ENCODE measurements at places on chromosomes 1 and 21.

- DNase-seq: no peak
Observed at GRCh38 chr1:210239349-210240111, 6.9 kb downstream of the SERTAD4 start.

DNA sequence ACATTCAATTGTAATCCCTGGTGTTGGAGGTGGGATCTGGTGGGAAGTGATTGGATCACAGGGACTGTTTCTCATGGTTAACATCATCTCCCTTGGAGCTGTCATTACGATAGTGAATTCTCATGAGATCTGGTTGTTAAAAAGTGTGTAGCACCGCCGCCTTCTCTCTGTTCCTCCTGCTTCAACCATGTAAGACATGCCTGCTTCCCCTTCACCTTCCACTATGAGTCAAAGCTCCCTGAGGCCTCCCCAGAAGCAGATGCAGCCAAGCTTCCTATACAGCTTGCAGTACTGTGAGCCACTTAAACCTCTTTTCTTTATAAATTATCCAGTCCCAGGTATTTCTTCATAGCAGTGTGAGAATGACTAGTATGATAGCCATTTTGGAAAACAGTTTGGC, 30.1 kb upstream of the TRIM62 start:
- DNase-seq: no peak

- no peak for DNase-seq
Observed at GRCh38 chr1:46183079-46183847, 7.0 kb upstream of the P3R3URF start.

GRCh38 chr1:163589735-163590134, 268.0 kb downstream of the NUF2 start:
- no peak for DNase-seq

- DNase-seq: no peak
Observed at GRCh38 chr21:38032082-38032801, 116.0 kb upstream of the KCNJ6 start.

GRCh38 chr1:22971611-22972405, 858 bp downstream of the LACTBL1 start:
- no peak for DNase-seq

DNA sequence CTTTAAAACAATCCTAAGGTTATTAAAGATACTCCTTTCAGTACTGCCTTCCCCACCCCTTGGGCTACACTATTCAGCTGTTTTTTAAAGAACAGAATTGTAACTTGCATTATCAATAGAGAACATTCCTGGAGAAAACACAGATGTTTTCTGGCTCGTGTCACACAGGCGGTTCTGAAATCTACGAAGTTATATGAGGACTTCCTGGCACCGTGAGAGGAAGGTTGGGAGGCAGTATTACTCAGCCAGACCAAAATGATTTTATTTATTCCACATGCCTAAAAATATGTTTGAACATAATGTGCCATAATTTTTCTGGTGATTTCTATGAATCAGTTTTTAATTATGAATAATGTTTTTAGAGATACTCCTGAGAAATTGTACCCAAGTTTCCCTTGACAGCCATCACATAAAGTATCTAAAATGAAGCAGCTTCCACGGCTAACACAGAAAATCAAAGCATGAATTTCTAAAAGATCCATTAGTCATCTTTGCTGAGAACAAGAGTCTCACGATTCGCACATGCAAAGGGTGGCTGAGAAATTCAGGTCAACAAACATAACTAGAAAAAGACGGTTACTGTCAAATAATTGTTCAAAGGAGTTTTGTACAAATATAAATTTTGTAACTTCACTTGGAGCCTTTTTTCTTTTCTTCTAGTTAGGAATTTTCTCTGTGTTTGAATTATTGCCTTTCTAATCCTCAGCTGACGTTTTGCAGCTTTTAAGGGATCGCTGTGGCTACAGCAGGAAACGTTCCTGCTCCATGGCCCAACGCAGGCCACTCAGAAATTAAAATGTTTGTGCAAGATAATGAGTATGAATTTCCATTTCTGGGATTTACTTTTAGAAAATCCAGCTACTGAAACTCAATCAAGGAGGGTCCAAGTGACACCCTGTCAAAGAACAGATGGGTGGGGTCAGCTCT, 8.0 kb upstream of the SIM2 start:
- no peak for DNase-seq

DNA sequence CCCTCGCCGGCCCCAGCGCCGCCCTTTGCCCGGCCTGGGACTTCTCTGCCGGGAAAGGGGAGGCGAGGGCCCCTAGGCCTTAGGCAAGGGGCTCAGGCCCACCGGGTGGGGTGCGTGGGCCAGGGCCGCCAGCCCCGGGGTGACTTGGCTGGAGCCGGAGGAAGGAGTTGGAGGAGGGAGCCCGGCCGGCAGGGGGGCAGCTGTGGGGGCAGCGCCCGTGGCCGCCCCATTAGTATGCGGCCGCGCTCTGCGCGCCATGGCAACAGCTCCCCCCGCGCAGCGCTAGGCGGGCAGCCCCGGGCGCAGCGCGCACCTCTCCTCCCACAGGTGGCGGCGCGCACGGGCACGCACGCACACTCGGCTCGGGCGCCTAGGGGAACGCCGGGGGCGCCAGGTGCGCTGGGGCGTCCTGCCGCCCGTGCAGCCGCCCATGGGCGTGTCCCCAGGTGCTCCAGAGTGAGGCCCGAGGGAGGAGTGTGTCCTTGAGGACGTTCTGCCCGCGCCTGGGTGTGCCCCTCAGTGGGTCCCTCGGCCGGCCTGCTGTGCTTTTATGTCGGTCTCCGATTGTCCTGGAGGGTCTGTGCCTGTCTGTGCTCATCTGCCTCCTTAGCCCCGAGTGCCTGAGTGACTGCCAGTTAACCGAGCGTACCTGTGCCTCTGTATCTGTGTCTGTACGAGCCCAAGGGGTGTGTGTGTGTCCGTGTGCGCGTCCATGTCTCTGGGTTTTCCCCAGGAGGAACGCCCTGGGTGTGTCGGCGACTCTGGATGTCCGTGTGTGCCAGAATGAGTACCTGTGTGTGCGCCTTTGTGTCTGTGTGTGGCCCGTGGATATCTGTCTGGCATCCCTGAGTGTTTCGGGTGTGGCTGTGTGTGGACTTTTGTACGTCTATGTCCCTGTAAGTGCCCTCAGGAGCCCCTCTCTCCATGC, 38.2 kb upstream of the WASF2 start:
- DNase-seq: peak; percentile 75

DNA sequence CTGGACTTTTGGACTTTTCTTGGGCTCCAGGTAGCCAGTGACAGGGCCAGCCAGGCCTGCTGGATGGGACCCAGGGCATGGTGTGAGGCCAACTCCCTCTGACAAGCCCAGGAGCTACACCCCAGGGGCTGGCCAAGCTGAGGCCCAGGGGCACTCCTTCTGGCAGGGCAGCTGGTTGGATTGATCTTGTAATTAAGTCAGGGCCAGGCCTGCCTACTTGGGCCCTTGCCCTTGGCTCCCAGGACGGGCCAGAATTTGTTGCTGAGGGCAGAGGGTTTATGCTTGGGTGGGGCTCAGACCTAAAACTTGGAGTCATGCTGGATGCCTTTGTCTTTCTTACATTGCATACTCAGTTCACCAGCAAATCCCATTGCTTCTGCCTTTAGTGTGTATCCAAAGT, 20.7 kb downstream of the KCNA2 start:
- no peak for DNase-seq

GRCh38 chr1:167922023-167922422, 8.1 kb upstream of the ADCY10 start:
- DNase-seq: no peak

DNA sequence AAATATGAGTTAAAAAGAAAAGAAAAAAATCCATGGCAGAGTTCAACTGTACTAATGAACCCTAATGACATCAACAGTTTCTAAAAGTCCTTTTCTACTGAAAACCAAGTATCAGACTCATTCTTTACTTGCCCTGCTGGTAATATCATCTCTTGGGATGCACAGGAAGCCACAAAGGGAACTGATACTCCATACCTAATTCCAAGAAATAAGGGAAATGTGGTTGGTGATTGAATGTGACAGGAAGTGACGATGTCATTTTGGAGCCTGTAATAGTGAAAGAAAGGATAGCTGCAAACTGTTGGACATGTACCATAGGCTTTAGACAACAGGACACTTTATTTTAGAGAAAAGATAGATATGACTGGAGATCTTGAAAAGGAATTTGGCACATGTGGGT, 98.7 kb upstream of the VAV3 start:
- no peak for DNase-seq

DNA sequence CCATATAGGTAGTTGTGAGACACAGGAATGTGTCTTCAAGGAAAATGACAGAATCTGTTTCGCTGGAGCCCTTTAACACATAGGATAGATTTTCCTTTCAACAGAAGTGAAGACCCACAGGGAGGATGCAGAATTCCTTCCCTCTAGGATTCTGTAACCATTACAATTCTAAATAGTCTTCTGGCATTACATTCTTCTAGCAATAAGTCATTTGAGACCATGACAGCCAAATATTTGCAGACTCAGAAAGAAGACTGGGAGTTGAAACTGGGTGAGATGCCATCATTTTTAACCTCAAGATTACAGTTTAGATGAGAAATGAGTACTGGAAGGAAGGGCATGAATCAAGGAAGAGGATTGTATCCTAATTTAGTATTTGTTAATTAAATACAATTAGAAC, 61.6 kb downstream of the ZBTB18 start:
- no peak for DNase-seq

- no peak for DNase-seq
Observed at GRCh38 chr21:43339668-43340067, 87.3 kb downstream of the SIK1 start.

- DNase-seq: no peak
Observed at GRCh38 chr1:212463565-212464285, 31.0 kb downstream of the NENF start.

- no peak for DNase-seq
Observed at GRCh38 chr1:21845646-21846641, 33.9 kb downstream of the LDLRAD2 start.

DNA sequence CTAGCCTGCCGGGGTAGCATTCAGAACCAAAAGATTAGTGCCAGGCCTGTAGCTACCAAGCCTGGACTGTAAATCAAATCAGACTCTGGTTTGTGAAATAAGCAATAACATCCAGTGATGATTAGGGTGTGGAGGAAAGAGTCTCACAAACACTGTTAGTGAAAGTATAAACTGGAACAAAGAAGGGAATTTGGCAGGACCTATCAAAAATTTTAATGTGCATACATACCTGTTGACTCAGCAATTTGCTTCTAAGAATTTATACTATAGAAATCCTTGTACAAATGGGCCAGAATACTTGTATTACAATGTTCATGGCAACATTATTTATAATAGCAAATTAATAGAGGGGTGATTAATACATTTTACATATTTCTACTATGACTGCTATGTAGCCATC, 109.8 kb upstream of the WARS2 start:
- DNase-seq: no peak

GRCh38 chr21:29449306-29449950, 150.7 kb downstream of the BACH1 start:
- DNase-seq: no peak

DNA sequence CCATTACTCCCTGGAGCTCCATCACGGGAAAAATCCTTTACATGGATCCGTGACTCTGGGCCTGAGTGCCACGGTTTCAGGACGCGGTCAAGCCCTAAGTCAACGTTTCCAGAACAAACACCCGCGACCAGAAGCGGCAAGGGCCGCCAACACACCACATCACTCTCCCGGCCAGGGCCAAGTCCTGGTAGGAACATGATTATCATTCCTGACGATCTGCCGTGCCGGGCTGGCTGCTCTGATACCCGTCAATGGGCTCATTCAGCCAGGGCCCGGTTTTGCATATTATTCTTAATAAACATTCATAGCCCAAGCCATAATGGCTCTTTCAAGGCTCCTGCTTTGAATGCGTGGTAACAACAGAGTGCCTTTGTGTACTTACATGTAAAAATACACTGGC, 44.6 kb upstream of the SIM2 start:
- no peak for DNase-seq

GRCh38 chr1:111886741-111887140, 102.7 kb downstream of the KCND3 start:
- no peak for DNase-seq

GRCh38 chr21:14675774-14676530, 129.8 kb upstream of the SAMSN1 start:
- no peak for DNase-seq

DNA sequence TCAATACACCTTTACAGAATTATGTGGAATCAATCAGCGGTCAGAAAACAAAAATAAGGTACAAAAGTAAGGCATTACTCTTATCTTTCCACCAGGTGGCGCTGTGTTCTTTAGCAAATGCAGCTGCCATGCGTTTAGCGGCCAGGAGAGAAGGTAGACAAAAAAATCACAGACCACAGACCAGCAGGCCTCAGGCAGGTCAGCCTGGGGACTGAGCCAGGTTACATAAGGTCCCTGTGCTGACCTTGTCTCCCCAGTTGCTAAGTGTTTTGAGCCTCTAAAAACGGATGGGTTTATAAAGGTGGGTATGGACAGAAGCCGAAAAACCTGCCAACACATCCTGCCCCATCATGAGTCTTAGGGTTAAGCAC, 2.8 kb downstream of the RGS16 start:
- DNase-seq: no peak

GRCh38 chr1:43912607-43913006, 21.0 kb upstream of the ARTN start:
- DNase-seq: no peak

DNA sequence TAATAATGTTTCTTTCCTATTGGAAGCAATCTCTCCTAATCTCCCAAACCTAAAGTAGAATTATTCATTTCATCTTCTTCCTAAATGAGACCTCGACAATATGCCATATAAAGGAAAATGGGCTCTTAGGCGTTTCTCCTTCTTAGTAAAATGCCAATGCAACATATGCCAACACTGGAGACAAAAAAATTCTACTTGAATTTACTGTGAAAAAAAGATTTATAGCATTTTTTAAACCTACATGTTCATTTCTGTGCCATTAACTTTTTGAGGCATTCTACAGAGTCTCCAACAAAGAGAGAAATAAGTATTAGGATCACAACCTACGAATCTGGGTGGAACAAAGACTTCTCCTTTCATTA, 1.3 kb downstream of the WDR47 start:
- no peak for DNase-seq

- no peak for DNase-seq
Observed at GRCh38 chr1:169100208-169100607, 6.3 kb upstream of the ATP1B1 start.

DNA sequence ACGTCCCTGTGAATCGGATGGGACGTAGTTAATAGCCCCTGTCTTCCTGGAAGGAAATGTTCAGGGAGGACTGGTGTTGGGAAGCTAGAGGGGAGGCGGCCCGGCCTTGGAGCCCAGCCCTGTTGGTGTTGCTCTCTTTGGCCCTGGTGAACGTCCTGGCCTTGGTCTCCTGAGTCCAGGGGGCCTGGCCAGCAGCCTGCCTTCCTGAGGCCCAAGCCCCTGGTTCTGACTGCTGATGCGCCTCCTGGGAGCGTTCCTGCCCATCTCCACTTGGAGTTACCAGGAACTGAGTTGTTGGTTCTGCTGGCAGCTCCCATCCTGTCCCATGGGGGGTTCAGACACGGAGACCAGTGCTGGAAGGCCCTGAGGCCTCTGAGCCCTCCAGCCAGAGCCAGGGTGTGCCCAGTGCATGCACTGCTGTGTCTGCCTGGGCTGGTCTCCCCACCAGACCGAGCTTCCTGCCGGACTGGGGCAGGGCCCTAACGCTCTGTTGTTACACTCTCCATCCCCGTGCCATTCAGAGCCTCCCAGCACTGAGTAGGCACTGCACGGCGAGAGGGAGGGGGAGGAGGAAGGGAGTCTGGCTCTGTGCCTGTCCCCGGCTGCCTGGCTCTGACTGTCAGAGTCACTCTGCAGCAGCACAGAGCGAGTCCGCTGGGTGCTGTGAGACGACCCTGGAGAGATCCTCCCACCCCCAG, 382.5 kb upstream of the VAMP3 start:
- DNase-seq: no peak

- DNase-seq: no peak
Observed at GRCh38 chr1:71908871-71909390, 373.4 kb downstream of the NEGR1 start.

Measured in NCI-H1417 treated with DMSO at 0.1 percent for 48 hours (cell line).